ENCODE measurements at places on chromosomes 13 and 19.

GRCh38 chr13:30900952-30901749 lies 4.9 kb upstream of the MEDAG start:
- DNase-seq = no peak

DNA sequence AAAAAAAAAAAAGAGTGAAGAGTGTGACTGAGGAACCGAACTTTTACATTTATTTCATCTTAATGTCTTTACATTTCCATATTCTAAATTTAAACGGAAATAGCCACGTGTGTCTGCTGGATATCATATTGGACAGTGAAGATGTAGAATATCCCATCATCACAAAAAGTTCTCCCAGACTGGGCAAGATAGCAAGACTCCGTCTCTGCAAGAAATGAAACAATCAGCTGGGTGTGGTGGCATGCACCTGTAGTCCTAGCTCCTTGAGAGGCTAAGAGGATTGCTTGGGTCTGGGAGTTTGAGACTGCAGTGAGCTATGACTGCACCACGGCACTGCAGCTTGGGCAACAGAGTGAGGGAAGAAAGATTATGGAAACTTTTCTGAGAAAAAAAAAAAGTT lies 3.9 kb downstream of the ZNF579 start:
- DNase-seq = no peak

DNA sequence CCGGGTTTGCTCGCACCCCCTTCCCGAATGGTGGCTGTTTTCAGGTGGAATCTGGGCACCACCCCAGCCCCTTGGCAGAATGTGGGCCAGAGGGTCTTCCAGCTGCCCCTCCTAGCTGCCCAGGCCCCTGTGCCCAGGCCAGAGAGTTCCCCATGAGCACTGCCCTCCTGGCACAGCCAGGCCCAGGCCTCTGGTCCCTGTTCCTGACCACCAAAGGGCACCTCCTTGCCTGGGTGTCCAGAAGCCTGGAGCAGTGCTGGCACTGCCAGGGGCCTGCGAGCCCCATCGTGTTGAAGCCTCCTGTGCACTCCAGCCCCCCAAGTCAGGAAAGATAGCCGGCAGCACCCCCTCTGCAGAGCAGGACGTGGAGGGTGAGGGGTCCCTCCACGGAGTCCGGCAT lies 23.4 kb downstream of the PIAS4 start:
- DNase-seq = no peak

GRCh38 chr13:77789376-77789775 lies 91.9 kb downstream of the SLAIN1 start:
- DNase-seq = no peak

- peak; percentile 89 for DNase-seq
Observed at GRCh38 chr19:821825-822503, at the start of gene PLPPR3. PLPPR3 (minus strand) TSS chr19:821955; CDS start chr19:821559, 396 bp downstream.

- DNase-seq = no peak
Observed at GRCh38 chr19:3494051-3494450, 6.4 kb downstream of the DOHH start.

DNA sequence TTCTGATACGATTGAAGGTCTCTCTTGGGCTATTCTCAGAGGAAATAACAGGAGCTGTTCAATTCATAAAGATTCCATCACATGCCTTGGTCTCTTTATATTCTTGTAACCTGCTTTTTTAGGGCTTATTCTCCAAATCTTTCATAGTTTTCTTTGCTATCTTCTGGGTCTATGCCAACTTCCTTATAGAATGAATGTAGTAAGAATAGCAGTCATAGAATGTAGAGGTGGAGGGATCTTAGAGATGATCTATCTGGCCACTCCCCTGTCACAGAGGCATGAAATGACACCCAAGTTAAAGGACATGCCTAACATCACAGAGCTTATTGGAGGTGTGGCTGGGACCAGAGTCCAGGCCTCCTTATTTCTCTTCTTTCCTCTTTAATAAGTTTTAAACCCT lies 13.2 kb downstream of the LCP1 start:
- DNase-seq = no peak

- peak; percentile 60 for DNase-seq
Observed at GRCh38 chr19:44741841-44742329, 6.6 kb upstream of the BCL3 start.

DNA sequence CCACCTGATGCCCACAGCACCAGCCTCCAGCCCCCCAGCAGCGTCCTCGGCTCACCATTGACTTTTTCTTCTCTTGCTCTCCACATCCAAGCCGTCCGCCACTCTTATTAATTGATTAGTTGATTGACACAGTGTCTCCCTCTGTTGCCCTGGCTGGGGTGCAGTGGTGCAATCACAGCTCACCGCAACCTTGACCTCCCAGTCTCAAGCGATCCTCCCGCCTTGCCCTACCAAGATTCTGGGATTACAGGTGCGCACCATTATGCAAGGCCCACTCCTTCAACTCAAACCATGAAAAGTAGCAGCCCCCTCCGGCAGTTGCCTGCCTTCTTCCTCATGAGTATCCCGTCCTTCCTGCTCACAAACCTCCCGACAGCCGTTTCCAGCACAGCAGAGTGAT lies 921 bp upstream of the TEX29 start:
- no peak for DNase-seq

GRCh38 chr13:28889086-28889732 lies 69.1 kb downstream of the MTUS2 start:
- DNase-seq = no peak

DNA sequence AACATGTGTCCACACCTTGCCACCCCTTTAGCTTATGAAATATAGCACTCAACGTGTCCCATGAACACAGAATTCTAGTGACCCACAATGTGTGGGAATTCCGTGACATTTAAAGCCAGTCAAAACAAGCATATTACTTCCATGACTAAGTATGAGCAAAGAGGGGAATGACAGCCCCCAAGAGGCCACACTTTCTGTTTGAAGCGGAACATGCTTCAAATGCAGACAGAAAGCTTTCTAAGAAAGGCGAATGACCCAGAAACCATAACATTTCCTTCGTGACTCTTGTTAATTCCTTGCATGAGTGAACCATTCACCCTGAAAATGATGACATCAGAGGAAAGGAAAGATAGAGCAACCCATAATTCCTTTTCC lies 122.0 kb upstream of the FNDC3A start:
- no peak for DNase-seq

DNA sequence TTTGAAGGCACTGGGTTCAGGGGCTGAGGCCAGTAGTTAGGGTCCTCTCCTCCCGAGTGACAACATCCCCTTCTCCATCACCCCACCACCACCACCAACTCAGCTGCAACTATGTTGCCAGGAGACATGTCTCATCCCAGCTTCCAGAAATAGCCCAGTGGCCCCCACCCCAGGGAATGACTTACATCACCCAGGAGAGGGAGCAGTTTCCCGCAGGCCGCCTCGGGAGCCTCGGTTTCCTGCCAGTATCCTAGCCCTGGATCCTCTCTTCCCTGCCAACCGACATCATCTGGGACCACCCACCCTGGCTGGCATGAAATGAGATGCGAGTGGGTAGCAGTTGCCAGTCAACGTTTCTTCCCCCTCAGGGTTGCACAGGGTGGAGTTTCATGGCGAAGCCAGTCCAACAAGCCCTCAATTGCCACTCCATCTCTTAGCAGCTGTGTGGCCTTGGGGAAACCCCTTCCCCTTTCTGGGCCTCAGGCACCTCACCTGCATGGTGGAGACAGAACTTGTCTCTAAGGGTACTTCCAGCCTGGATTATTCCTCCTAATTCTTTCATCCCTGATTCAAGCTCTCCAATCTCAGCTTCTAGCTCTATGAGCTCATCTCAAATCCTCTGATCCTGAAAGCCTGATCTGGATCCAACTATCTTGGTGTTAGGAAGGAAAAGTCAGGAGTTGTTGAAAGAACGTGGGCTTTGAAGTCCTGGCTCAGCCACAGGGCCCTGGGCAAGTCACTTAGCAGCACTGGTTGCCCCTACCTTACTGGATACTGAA lies 3.9 kb upstream of the GSK3A start:
- DNase-seq = peak; percentile 92

DNA sequence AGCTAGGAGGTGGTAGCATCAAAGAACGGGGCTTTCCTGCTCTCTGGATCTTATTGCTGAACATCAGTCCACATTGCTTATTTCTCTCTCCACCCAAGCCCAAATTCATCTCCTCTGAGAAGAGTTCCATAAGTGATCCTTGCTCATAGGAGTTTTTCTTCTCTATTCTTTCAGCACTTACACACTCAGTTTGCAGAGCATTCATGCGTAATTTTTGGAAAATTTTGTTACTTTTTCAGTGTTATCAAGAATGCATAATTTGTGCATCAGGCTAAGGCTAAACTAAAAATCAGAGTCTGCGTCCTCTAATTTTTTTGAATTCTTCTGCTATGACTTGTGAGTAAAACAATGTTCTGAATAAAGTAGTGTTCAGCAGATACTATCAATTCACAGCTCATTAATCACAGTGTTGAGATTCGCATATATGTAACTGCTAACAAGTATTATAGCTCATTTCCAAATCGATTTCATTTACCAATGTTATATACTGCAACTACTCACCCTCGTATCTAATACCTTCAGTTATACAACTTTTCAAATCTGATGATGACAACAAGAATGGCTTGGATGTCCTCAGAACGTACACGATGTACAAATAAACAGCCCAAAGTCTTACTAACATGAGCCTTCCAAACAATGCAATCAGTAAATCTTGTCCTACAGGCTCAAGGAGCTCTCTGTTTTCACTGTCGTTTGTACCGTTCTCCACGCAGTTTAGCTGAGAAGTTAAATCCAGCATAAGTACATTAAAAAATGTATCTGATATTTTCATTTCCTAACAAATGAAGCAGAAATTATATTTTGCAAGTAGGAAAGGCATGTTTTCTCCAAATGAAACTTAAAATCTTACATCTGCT lies 36.4 kb upstream of the STARD13 start:
- DNase-seq = no peak

GRCh38 chr19:50258918-50259372 lies 55.5 kb downstream of the MYH14 start:
- DNase-seq = no peak

DNA sequence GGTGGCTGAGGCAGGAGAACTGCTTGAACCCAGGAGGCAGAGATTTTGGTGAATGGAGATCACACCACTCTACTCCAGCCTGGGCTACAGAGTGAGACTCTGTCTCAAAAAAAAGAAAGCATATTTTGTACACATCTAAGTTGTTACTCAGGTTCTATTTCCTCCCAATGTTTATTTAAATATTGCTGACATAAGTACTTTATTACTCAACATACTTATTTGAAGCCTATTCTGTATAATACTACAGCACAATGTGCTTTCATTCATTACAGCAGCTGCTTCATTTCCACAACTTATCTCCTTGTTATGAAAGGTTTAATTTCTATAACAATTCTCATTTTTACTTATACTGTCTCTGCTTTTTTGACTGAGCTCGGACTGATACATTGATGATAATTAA lies 495.7 kb downstream of the SLITRK1 start:
- no peak for DNase-seq

DNA sequence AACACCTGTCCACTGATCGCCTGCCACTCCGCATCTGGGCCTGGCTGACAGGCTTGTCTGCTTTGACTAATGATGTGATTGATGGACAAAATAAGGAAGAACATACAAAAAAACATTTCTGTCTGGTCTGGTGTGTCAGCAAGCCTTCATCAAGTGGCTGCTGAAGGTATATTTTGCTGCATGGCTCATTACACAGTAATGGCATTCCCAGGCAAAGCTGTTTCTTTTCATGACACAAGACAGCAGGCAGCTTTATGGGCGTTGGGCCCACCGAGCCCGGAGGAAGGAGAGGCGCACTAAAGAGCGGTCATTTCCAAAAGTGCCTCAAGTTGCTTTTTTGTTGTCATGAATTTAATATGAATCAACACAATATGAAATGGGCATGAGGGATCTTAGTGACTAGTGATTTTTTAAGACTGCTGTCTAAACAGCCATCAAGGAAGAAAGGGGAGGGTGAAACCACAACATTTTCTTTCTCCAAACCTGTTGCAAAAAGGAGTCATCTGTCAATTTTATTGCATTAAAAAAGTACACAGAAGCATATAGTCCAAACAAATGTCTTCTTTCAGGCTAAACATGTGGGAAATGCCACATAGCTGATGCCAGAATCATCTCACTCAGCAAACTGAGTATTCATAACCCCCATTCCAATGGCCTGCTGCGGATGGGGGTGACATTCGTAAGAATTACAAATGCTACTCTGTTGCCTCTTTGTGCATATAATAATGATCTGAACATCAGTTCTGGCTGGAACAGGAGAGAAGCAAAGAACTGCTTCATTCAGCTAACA lies 476.6 kb downstream of the ZNF536 start:
- peak; percentile 30 for DNase-seq

DNA sequence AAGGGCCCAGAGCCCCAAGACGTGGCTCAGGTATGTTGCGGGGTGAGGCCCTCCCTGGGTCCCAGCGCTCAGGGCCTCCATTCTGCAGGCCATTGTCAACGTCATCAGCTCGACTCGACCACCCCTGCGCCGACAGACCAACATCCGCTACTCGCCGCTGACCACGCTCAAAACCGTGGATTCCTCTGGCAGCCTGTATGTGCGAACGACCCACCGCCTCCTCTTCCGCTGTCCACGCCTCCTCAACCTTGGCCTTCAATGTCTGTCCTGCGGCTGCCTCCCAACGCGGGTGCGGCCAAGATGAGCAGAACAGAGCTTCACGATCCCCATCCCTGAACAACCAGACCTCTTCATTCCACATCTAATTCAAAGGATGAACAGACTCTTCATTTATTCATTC lies 8.2 kb downstream of the RDH8 start:
- no peak for DNase-seq

- peak; percentile 85 for DNase-seq
Observed at GRCh38 chr13:113647351-113648215, 10.4 kb downstream of the ATP4B start.

- no peak for DNase-seq
Observed at GRCh38 chr13:113648216-113648610, 9.8 kb downstream of the ATP4B start.

- DNase-seq = no peak
Observed at GRCh38 chr13:95256091-95256490, 45.2 kb downstream of the ABCC4 start.

- DNase-seq = peak; percentile 95
Observed at GRCh38 chr13:96053003-96053703, at the start of gene UGGT2. UGGT2 (minus strand) TSS chr13:96053401; CDS start chr13:96053312, 89 bp downstream.

- DNase-seq = no peak
Observed at GRCh38 chr13:94550062-94550738, 45.8 kb downstream of the TGDS start.

GRCh38 chr13:97967948-97968347 lies 14.5 kb downstream of the IPO5 start:
- no peak for DNase-seq

- no peak for DNase-seq
Observed at GRCh38 chr19:35347171-35347929, at the start of gene FFAR1. FFAR1 (plus strand) TSS chr19:35347902; CDS start chr19:35351552, 3,650 bp downstream.

GRCh38 chr19:41425174-41426115 lies 1.7 kb downstream of the B3GNT8 start:
- DNase-seq = no peak

- DNase-seq = no peak
Observed at GRCh38 chr19:46409191-46409590, 4.2 kb downstream of the CCDC8 start.

- DNase-seq = no peak
Observed at GRCh38 chr19:38059897-38060296, 152.9 kb downstream of the SIPA1L3 start.

GRCh38 chr19:49387936-49388372 lies at the start of gene KASH5:
KASH5 (plus strand) TSS chr19:49388249; CDS start chr19:49390884, 2,635 bp downstream.
- peak; percentile 64 for DNase-seq

- DNase-seq = peak; percentile 66
Observed at GRCh38 chr19:12867120-12868099, 13.8 kb downstream of the DNASE2 start.

GRCh38 chr19:42313096-42313839 lies at the start of gene TMEM145:
TMEM145 (plus strand) TSS chr19:42313309; CDS start chr19:42313377, 68 bp downstream.
- peak; percentile 85 for DNase-seq

- peak; percentile 53 for DNase-seq
Observed at GRCh38 chr19:13149628-13150186, 468 bp downstream of the STX10 start.

- no peak for DNase-seq
Observed at GRCh38 chr19:1211494-1212234, 6.1 kb downstream of the STK11 start.
